Body of pancreas (tissue), 4 donors: ENCODE measurements at places on chromosomes 3 and 15. TPM values are rescaled to one million over a fixed set of nuclear protein-coding genes. Genes with fewer than 3 reads are reported as not detected.

BDH1 gene
- 2.3 TPM for total RNA-seq

RSL24D1 gene
- total RNA-seq: 13.5 TPM

- H3K36me3 ChIP-seq: no peaks in the 10 kb centered on the region
- DNase-seq: peak; percentile 26
- H3K4me1 ChIP-seq: peaks cover 14% of the 10 kb centered on the region
Measured at GRCh38 chr3:194879991-194880939, 194.6 kb downstream of the FAM43A start.

GRCh38 chr3:182605882-182606611 lies 187.3 kb upstream of the ATP11B start:
- no peak for DNase-seq
- H3K4me1 ChIP-seq: peaks cover 12% of the 10 kb centered on the region
- no peaks in the 10 kb centered on the region for H3K27me3 ChIP-seq
- H3K36me3 ChIP-seq: no peaks in the 10 kb centered on the region

- H3K27me3 ChIP-seq: no peaks in the 10 kb centered on the region
- H3K4me1 ChIP-seq: no peaks in the 10 kb centered on the region
- no peak overlapping the region for H3K27ac ChIP-seq
- DNase-seq: no peak
- no peak overlapping the region for H3K4me3 ChIP-seq
- no peaks in the 10 kb centered on the region for H3K36me3 ChIP-seq
Measured at GRCh38 chr3:22713936-22714335, 489.2 kb upstream of the UBE2E2 start.

GRCh38 chr3:49454458-49454857 lies 15.6 kb upstream of the DAG1 start:
- DNase-seq: peak; percentile 87
- H3K36me3 ChIP-seq: no peaks in the 10 kb centered on the region
- H3K4me1 ChIP-seq: peaks cover 52% of the 10 kb centered on the region
- peak overlapping the region; percentile 55 for H3K27ac ChIP-seq
- no peak overlapping the region for H3K4me3 ChIP-seq
- H3K27me3 ChIP-seq: no peaks in the 10 kb centered on the region
